ENCODE measurements at places on chromosomes 1 and 21.

DNA sequence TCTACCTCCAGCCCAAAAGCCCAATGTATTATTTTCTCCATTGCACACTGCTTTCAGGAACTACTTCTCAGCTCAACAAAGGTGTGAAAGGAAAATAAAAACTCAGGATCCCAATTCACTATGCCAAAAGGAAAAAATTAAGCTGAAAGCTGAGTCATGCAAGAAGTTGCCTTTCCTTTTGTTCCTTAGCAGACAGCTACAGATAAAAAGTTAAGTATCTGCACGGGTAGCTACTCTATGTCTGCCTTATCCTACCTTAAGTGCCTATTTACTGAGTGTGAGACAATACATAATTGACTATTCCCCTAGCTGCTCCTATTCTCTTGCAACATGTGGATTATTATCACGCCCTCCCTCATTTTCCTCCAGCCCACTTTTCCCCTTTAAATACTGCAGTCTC lies 84.1 kb downstream of the ADCY10 start:
- no peak overlapping the region for H3K4me3 ChIP-seq
- no peaks in the 10 kb centered on the region for H3K36me3 ChIP-seq
- H3K4me1 ChIP-seq = no peaks in the 10 kb centered on the region
- no peaks in the 10 kb centered on the region for H3K27me3 ChIP-seq

DNA sequence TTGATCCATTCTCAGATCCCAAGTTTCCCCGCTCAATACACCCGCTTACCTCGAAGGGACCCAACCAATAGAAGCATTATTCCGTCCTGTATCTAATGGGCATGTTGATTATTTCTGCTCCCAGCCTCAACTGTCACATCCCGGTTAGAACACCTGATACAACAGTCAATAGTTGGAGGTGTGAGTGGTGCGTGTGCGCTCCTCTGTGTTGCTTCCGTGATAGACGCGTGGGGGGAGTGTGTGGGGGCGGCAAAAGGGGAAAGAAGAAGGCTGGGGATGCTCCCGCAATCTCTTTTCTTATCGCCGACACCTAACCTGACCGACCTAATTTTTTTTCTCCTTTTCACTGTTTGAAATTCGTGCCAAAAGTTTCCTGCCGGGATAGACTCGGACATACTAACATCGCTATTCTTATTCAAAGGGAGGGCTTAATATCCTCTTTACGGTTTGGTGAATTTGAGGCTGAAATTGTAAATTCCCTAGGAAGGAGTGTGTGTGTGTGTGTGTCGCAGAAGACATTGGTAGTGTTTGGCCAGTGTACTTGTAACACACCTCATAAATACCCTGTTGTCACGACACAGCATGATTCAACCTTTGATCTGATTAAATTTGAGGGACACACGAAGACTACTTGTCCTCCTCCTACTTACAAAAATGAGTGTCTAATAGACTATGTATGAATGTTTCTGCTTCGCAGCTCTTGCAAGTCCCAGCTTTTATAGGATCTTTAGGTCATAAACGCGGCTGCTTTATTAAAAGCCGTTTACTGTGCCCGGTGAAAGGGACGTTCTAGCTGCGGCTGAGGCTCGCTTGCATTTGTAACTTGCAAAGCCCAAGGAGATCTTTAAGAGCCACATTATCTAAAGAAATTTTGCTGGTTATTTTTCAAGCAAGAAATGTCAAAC lies 1.5 kb upstream of the PROX1 start:
- peaks cover 37% of the 10 kb centered on the region for H3K27me3 ChIP-seq
- DNase-seq = no peak
- no peak overlapping the region for H3K27ac ChIP-seq
- no peak overlapping the region for H3K4me3 ChIP-seq

- no peak for DNase-seq
- H3K27me3 ChIP-seq = no peaks in the 10 kb centered on the region
These were observed 322.1 kb upstream of the LYPLAL1 start for GRCh38 chr1:218851586-218851985.

DNA sequence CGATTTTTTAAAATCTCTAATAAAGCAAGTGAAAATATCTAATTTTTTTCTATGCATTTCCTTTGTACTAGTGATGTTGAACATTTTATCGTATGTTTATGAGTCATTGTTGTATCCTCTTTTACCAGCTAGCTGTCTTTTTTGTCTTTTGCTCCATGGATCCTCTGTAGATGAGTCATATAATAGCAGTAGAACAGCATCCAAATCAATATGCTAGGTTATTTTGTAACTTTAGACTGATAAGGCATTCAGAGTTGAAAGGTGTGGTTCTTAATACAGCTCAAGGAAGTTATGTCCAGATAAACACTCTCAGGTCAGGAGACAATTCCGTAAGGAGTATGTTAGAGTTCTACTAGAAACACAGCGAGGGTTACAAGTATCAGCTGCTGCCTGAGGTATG lies 31.9 kb downstream of the MAP10 start:
- no peaks in the 10 kb centered on the region for H3K4me1 ChIP-seq
- H3K27me3 ChIP-seq = no peaks in the 10 kb centered on the region
- no peak overlapping the region for H3K27ac ChIP-seq
- no peak overlapping the region for H3K4me3 ChIP-seq

- no peak overlapping the region for H3K27ac ChIP-seq
- no peak for DNase-seq
- H3K4me3 ChIP-seq = no peak overlapping the region
- no peaks in the 10 kb centered on the region for H3K36me3 ChIP-seq
These were observed 36.3 kb upstream of the RWDD3 start for GRCh38 chr1:95197616-95198252.

DNA sequence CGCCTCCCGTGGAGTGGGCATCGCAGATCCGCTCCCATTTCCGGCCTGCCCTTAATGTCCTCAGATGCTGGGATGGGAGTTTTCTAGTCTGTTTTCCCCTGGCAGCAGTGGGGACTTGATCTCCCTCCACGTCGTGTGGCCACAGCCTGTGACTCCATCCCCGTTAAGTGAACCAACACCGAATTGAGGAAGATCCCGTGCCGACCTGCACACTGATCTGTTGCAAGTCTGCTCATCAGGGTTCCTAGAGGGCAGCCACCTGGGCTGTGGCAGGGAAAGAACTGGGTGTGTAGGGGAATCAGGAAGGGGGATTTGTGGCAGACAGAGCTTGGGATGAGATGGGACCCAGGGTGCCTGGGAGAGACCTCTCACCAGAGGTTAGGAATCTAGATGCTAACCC lies 23.3 kb upstream of the CDK18 start:
- no peak for DNase-seq
- H3K4me1 ChIP-seq = peaks cover 16% of the 10 kb centered on the region
- no peaks in the 10 kb centered on the region for H3K36me3 ChIP-seq
- no peak overlapping the region for H3K27ac ChIP-seq

GRCh38 chr1:204251926-204252689 lies 38.3 kb upstream of the GOLT1A start:
- no peak overlapping the region for H3K4me3 ChIP-seq
- no peak overlapping the region for H3K27ac ChIP-seq
- H3K27me3 ChIP-seq = no peaks in the 10 kb centered on the region
- no peak for DNase-seq
- no peaks in the 10 kb centered on the region for H3K4me1 ChIP-seq

DNA sequence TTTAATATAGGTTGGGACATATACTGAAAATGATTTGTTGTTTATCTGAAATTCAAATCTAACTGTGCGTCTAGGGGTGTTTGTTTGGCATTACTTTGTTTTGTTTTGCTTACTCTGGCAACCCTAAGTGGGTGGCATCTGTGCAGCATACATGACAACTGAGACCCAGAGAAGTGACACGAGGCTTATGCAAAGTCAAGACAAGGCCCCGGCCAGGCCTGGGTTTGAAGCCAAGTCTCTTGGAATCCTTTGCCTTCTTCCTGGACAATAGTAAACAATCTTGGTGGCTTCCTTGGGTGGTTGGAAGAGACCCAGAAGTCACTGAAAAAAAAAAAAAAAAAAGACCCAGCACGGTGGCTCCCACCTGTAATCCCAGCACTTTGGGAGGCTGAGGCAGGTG lies 197.6 kb upstream of the TMEM51 start:
- DNase-seq = no peak
- H3K4me1 ChIP-seq = no peaks in the 10 kb centered on the region
- no peak overlapping the region for H3K4me3 ChIP-seq
- no peaks in the 10 kb centered on the region for H3K36me3 ChIP-seq
- no peaks in the 10 kb centered on the region for H3K27me3 ChIP-seq

DNA sequence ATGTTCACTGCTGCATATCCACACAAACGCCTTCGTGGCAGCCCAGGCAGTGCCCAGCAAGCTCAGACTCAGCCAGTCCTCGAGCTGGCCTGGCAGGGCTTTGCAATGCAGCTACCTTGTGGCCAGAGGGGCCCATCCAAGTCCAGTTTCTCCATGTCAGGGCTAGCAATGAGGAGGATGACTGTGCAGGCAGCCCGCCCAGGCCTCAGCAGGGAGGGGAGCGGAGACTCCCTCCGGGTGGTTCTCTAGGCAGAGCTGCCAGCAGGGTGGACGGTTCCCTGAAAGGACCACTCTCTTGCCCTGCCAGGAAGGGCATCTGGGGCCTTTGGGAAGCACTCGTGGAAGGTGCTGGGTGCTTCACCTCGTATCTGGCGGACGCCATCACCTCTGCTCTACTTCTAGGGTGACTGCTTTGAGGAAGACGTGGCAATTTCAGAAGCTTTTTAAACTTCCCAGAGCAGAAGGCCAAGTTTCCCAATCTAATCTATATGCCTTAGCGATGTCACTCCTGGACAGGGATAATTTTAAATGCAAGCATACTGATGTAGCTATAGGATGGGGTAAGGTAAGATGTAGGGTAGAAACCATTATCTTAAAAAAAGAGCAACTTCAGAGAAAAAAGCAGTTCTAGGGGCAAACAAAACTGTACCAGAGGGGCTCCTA lies 56.2 kb downstream of the RUNX1 start:
- H3K36me3 ChIP-seq = no peaks in the 10 kb centered on the region
- no peaks in the 10 kb centered on the region for H3K27me3 ChIP-seq
- no peaks in the 10 kb centered on the region for H3K4me1 ChIP-seq
- H3K27ac ChIP-seq = no peak overlapping the region

- no peaks in the 10 kb centered on the region for H3K4me1 ChIP-seq
- H3K27ac ChIP-seq = no peak overlapping the region
- H3K4me3 ChIP-seq = no peak overlapping the region
- no peaks in the 10 kb centered on the region for H3K27me3 ChIP-seq
- DNase-seq = no peak
These were observed 147.3 kb downstream of the DUSP10 start for GRCh38 chr1:221594576-221594975.

- H3K27ac ChIP-seq = no peak overlapping the region
- H3K27me3 ChIP-seq = no peaks in the 10 kb centered on the region
- no peak for DNase-seq
- no peak overlapping the region for H3K4me3 ChIP-seq
- no peaks in the 10 kb centered on the region for H3K4me1 ChIP-seq
These were observed 176.1 kb downstream of the GALNT2 start for GRCh38 chr1:230243146-230243545.

DNA sequence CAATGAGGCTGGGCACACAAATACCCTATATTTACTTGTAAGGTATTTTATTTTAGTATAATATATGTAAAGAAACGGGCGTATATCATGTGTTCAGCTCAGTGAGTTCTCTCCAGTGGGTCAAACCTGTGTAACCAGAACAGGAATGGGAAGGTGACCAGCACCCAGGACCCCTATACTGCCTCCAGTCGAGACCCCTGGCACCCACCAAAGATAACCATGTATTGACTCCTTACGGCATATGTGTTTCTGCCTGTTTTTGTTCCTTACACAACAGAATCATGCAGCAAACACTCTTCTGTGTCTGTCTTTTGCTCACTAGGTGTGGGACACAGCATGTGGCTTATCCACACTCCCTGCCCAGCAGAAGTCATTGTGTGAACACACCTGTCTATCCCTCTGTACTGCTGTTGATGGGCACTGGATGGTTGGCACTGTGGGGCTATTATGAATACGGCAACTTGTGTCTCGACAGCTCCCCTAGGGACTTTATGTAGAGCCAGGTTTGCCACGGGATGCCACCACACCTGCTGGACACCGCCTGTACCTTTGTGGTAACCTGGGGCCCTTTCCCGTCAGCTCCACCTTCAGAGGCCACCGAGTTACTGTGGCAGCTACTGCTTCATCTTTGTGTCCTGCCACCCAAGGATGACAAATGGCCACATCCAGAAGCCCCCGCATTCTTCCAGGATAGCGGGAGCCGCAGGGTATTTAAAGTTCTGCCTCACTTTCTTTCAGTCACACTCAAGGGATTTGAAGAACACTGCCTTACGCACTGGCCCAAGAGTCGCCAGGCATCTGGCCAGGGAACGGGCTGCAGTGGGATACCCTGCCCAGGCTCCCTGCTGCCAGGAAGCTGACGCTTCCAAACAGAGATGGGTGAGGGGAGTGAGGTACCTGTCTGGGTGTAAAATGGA lies 23.5 kb upstream of the C2CD2 start:
- DNase-seq = no peak
- no peaks in the 10 kb centered on the region for H3K36me3 ChIP-seq
- no peak overlapping the region for H3K27ac ChIP-seq
- no peaks in the 10 kb centered on the region for H3K27me3 ChIP-seq
- H3K4me3 ChIP-seq = no peak overlapping the region

DNA sequence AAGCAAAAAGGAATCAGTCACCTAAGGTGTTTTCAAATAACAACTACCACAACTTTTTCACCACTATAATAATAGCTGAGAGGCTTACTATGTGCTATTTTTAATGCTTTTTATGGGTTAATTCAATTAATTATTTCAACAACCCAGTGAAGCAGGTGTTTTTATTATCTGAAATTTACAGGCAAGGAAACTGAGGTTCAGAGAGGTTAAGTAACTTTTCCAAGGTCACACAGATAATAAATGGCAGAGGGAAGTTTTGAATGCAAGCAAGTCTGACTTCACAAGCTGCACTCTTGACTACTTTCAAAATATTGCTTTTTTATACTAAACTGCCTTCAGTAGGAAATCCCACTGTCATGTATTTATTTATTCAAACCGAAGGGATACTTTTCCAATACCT lies 4.2 kb upstream of the TMEM183A start:
- no peak overlapping the region for H3K4me3 ChIP-seq
- peaks cover 8% of the 10 kb centered on the region for H3K4me1 ChIP-seq
- no peak for DNase-seq
- no peak overlapping the region for H3K27ac ChIP-seq

GRCh38 chr21:45327441-45328197 lies 39.9 kb upstream of the POFUT2 start:
- H3K27me3 ChIP-seq = peaks cover 97% of the 10 kb centered on the region
- no peak overlapping the region for H3K27ac ChIP-seq
- no peak for DNase-seq
- H3K4me3 ChIP-seq = no peak overlapping the region
- no peaks in the 10 kb centered on the region for H3K4me1 ChIP-seq

GRCh38 chr1:182107209-182107608 lies 45.7 kb upstream of the ZNF648 start:
- DNase-seq = no peak
- H3K4me1 ChIP-seq = no peaks in the 10 kb centered on the region

Measured in MM.1S (cell line).